Foreskin keratinocyte (primary cell): ENCODE measurements at places on chromosomes 4 and X. TPM values are rescaled to one million over a fixed set of nuclear protein-coding genes. Genes with fewer than 3 reads are reported as not detected.

Gene AFF2
- polyA plus RNA-seq: not detected in 2 replicates

Gene TLR3
- 1.1 and 1.3 TPM in 2 replicates for polyA plus RNA-seq

Gene CENPI
- polyA plus RNA-seq: 4.7 and 6.8 TPM in 2 replicates

Gene VCX3A
- not detected in 2 replicates for polyA plus RNA-seq

Gene BCAP31
- polyA plus RNA-seq: 275 and 350 TPM in 2 replicates

Gene ENAM
- polyA plus RNA-seq: not detected in 2 replicates

Gene KLHL15
- polyA plus RNA-seq: 0.68 and 0.77 TPM in 2 replicates

Gene SPANXN4
- polyA plus RNA-seq: not detected in 2 replicates

- DNase-seq: no peak
Measured at GRCh38 chr4:38699112-38699511, 35.1 kb downstream of the KLF3 start.

- DNase-seq: peak; percentile 21
Measured at GRCh38 chr4:183471946-183472708, 27.7 kb downstream of the CDKN2AIP start.

DNA sequence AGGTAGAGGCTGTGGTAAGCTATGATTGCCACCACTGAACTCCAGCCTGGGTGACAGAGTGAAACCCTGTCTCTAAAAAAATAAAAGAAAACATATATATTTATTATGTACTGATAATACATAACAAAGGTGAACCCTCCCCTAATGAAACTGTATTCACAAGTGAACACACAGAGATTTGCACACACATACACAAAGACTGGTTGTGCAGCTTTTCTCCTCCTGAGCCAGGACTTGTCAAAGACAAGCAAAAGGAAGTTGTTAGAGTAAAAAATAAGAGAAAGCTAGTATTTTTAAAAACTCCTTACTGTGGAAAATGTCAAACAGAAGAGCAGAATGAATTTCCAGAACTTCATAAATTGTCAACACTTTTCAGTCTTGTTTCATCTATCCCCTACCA, 1.5 kb upstream of the GRSF1 start:
- DNase-seq: no peak

GRCh38 chr4:100379583-100380105, 138.2 kb downstream of the EMCN start:
- peak; percentile 32 for DNase-seq

GRCh38 chr4:137632842-137633241, 100.5 kb upstream of the PCDH18 start:
- no peak for DNase-seq

DNA sequence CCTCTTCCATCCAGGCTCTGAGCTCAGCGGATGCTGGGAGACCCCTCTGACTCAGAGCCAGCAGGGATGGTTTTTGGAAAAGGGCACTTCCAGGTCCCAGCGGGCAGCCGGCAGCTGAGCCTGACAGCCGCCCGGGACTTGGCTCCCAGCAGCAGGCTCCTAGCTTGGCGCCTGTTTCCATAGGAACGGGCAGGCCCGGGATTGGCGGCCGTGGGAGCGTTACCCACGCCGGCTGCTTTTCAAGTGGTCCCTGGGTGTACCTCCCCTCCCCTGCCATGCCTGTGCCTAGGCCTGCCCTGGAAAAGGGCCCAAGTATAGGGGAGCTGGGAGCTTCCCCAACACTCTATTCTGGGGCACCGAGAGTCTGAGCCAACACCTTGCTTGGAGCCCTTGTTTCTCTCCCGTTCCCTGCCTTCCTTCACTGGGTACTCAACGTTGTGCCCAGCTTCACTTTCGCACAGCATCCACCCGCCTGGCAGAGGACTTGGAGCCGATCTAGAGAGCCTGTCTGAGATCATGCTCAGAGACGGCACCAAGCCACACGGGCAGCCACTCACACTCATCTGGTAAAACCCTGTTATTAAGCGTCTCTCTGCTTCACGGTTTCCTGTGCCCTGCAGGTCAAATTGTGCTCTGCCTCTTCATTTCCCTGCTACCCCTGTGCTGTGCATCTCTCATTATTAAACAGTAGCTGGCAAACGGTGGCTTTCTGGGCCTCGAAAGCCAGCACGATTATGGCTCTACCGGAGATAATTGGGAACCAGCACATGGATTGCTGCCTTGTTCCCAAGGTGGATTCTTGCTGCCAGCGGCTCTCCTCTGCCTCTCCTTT, 521.5 kb downstream of the BCOR start:
- no peak for DNase-seq

- no peak for DNase-seq
Measured at GRCh38 chr4:119041396-119041795, 94.2 kb upstream of the MYOZ2 start.

- no peak for DNase-seq
Measured at GRCh38 chr4:6362896-6363295, 93.2 kb downstream of the WFS1 start.

DNA sequence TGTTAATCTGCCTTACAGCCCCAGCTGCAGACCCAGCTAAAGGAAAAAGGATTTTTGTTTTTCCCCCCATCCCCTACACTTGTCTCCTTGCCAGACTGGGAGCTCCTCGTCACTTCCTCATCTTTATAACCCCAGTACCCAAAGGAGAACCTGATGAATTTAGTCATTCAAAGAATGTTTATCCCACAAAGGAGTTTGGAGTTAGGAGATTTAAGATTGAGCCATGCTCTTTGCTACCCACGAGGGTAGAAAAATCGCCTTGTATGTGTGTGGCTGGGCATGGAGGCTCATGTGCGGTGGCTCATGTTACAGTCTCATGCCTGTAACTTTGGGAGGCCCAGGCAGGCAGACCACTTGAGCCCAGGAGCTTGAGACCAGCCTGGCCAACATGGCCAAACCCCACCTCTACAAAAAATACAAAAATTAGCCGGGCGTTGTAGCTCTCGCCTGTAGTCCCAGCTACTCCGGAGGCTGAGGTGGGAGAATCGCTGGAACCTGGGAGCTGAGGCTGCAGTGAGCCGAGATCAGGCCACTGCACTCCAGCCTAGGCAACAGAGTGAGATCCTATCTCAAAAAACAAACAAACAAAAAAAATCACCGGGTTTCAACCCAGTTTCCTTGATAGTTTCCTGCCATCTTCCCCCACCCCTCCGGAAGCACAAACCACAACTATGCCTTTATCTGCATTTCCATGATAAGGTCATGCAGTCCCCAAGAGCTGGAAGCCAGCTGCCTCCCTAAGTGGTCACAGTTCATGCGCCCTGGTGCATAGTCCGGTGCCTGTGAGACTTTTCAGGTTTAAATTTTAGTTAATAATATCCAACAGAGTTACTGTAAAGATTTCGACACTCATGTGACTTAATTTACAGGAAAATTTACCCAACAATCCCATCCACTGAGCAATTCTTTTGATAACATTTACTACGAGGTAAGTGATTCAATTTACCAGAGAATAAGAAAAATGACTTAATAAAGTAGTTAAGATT, 1.5 kb downstream of the CFAP97 start:
- DNase-seq: no peak

- DNase-seq: no peak
Measured at GRCh38 chr4:47974566-47974965, 41.9 kb downstream of the CNGA1 start.

GRCh38 chr4:187940299-187940698, 55.3 kb upstream of the ZFP42 start:
- DNase-seq: no peak

DNA sequence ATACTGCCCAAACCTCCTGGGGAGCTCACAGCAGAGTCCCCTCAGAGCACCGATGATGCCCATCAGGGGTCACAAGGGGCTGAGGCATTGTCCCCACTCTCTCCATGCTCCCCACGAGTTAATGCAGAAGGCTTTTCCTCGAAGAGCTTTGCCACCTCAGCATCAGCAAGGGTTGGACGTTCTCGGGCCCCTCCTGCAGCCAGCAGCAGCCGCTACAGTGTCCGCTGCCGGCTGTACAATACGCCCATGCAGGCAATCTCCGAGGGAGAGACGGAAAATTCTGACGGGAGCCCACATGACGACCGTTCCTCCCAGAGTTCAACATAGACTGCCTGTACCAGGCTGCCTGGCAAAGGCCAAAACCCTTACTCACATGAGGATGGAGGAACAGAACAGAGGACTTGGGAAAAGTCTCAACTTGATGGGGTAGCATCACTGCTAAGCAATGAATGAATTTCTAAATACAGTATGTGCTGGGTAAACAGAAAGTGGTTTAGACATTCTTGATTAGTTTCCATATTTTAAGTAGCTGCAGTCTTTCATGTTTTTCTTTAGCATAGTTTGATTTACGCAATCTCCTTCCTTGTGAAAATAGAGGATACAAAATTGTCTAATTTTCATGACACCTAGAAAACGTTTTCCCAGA, 5.0 kb upstream of the SCML1 start:
- DNase-seq: no peak

DNA sequence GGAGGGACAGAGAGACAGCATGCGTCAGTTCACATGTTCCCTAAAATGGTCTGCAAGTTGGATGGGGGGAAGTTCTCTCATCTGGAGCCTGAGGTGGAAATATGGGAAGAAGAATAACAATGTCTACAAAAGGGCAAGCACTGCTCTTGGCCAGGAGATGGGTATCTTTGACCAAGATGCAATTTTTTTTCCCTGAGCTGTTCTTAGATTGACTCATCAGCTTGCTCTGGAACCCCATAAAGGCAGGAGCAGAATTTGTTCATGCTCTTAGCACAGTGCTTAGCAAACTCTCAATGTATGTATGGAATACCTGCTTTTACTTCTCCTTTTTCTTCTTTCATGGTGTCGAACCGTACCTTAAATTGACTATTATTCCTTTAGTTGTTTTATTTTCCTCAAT, 90.5 kb upstream of the ZNF827 start:
- DNase-seq: no peak

GRCh38 chrX:16827225-16827624, 41.0 kb downstream of the TXLNG start:
- DNase-seq: peak; percentile 53

DNA sequence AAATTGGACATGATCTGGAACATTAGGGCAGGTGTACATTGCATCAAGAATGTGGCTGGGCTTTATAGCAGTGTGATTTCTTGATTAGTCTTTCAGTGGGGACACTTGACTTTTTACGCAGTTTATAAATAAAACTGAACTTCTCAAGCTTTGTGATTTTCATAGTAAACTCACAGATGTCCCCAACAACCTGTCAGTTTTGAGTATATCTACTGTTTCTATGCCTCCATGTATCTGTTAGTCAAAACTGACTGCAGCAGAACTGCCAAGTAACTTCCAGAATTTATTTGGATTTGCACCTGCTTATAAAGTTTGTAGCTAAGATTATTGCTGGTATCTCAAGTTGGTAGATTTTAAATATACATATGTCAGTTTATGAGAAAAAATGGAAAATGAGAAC, 20.0 kb downstream of the PTTG2 start:
- DNase-seq: no peak

GRCh38 chr4:184364100-184364921, 110.0 kb downstream of the IRF2 start:
- DNase-seq: no peak

- no peak for DNase-seq
Measured at GRCh38 chr4:121765971-121766538, 1.1 kb upstream of the SMIM43 start.

DNA sequence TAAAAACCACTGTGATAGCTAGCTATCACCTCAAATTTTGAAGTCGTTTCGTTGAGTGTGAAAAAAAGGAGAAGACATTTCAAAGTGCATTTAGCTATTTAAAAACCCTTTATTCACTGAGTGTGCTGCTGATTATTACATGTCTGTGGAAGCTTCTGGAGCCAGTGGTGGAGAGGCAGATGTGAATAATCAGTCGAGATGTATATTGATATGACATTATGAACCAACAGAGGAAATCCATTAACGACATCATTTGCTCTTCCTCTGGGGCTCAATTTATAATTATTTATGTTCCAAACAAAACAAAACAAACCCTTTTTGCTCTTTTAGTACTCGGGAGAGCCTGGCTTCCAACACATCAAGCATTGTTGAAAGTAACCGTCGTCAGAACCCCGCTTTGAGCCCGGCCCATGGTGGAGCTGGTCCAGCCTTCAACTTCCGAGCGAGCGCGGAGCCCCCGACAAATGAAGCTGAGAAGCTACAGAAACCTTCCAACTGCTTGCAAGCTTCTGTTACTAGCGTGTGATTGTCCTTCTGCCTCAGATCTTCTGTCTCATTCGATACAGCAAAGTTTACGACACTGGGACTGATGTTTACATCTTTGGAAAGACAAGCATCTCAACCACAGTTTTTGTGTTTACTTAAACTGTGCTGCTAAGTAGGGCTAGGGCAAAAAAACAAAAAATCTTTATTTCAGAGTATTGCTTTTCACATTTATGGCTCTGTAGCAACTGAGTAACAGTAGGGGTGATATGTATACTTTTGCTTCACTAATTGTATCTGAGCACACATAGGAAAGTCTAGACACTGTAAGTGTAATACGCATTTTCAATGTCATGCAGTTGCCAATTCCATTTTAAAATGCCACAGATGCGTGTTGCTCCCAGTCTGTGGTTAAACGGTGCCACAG, 111.9 kb downstream of the STOX2 start:
- no peak for DNase-seq

DNA sequence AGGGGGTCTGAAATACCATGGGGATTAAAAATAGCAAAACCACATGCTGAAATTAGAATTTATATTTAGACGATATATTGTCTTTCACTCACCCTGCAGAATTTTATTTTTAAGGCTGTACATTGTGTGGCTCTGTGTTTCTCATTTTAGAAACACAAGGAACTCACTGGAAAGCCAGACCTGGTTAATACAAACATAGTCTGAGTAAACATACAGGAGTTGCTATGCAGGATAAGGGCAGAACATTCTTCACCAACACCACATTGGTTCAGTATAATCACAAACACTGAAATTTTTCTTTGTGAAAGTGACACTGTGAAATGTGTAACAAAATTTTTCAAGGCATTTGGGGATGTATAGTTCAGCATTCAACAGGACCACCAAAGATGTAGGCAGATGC, 115.5 kb downstream of the ARX start:
- DNase-seq: no peak

DNA sequence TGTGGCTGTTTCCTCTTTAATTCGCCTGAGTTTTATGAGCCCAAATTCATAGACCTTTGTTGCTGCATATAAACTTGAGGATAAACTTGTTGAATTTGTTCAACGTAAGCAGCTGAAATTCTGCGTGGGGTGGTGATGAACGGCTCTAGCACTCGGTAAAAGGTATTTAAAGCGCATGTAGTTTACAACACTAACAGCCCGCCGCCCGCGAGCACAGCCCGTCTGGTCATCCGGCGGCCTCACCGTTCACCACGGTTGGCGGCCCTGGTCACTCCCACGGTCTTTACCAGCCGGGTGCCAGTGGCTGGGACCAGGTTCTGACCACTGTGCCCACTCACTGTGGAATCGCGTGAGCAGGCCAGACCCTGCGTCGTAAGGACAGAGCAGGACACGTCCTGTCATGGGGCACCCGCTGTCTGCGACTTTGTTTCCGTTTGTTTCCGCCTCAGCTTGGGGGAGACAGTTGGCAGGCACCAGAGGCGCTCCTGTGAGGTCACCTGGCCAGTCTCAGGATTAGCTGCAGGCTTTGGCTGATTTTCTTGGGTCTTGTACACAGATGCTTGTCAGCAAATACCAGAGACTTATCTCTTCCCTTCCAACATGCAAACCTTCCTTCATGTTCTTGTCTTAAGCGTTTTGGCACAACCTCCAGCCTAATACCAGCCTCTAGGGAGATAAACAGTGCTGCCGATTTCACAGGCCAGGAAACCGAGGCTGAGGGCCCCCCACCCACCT, 36.8 kb upstream of the SPON2 start:
- no peak for DNase-seq
